ENCODE measurements at places on chromosomes 6 and 20.

DNA sequence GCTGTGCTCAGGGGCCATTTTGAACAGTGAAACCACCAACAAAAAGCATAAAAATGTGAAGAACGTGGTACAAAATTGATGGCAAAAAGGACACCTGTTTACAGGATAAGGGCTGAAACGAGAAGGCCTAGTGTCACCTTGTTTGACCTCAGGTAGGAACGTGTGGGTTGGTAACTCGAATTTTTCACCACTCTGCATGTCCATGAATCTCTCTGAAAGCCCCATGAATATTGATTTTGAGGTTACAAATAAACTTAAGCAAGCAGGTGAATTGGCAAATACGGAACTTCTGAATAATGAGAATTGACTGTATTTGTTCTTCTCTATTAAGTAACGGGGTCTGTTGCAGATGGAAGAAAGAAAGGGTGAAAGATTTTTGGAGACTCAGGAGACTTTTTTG, 59.6 kb upstream of the EDN1 start:
- no peak for DNase-seq

DNA sequence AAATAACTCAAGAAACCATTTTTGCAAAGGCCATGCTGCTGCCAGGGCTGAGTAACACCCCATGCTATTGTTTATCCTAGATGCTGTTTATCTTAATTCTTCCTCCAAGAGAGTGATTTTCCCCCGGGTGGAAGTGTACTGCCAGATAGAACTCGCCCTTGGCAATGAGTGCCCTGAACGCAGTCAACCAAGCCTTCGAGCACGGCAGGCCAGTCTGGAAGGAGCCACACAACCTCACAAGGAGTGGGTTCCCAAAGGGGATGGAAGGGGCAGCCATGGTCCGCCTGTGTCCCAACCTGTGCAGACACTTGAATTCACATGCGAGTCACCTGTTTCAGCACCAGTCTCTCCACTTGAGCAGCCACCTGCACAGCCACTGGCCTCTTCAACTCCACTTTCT, 31.9 kb downstream of the PNPLA1 start:
- no peak for DNase-seq

DNA sequence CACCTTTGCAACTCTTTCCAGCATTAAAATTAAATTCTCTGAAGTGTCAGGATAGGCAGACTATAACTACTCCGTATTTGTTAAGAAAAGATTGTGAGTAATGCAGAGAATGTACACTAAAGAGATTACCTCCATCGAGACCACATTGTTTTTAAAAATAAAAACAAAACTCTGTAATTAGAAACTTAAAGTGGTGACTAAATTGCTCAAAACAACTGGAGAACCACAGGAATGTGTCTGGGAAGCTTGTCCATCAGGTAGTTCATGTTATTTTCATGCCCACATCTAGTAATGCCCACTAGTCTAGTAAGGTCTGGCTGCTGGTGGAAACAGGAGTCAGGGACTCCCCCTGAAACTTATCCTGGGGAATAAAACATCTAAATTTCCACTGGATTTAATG, 103.0 kb upstream of the FOXQ1 start:
- DNase-seq, result no peak

DNA sequence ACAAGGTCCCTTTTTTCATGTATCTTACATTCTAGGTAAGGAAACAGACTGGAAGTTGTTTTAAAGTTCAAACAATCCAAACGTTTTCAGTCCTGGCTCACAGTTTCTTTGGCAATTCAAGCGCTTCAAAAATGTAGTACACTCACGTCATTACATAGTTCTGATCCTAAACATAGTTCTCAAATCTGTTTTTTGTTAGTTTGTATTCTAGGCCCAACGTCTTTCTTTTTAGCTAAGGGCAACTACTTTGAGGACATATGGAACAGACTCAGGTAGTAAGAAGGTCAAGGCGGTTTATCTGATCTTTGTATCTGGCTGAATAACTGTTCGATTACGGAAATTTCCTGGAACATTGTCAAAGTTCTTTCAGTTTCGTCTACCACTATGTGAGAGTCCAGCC, 36.9 kb upstream of the PLCB4 start:
- no peak for DNase-seq

GRCh38 chr6:43468748-43469681, 8.4 kb upstream of the TJAP1 start:
- DNase-seq, result no peak

- DNase-seq, result no peak
Observed at GRCh38 chr20:9301129-9302090, 213.0 kb upstream of the LAMP5 start.

- no peak for DNase-seq
Observed at GRCh38 chr6:3373597-3374203, 83.2 kb downstream of the SLC22A23 start.

DNA sequence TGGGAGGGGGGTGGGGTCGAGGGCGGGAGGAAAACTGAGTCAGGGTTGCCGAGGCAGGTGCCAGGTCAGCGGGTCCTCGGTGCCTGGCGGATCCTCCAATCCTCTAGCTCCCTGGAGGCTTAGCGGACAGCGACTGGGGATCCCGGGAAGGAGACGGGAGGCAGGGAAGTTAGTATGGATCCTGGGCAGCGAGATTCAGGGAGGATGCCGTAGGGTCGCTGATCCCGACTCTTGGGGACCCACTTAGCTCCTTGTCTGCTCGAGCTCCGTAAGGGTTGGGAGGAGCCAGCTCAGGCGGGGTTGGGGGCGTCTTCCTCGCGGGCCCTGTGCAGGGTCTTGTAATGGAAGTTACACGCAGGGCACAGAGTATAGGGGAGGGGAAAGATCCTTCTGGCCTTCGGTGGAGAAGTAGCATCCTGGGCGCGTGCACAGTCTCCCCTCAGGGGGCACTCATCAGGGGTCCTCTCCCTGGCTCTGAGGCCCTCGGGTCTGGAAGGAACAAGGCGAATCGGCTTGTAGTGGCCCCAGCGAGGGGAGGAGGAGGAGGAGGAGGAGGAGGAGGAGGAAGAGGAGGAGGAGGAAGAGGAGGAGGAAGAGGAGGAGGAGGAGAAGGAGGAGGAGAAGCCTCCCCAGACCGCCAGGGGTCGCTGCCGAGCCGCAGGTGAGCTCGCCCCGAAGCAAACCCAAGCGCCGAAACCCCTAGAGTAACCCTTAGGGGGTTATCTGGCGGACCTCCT, 6.4 kb upstream of the SLC12A5 start:
- DNase-seq, result no peak

DNA sequence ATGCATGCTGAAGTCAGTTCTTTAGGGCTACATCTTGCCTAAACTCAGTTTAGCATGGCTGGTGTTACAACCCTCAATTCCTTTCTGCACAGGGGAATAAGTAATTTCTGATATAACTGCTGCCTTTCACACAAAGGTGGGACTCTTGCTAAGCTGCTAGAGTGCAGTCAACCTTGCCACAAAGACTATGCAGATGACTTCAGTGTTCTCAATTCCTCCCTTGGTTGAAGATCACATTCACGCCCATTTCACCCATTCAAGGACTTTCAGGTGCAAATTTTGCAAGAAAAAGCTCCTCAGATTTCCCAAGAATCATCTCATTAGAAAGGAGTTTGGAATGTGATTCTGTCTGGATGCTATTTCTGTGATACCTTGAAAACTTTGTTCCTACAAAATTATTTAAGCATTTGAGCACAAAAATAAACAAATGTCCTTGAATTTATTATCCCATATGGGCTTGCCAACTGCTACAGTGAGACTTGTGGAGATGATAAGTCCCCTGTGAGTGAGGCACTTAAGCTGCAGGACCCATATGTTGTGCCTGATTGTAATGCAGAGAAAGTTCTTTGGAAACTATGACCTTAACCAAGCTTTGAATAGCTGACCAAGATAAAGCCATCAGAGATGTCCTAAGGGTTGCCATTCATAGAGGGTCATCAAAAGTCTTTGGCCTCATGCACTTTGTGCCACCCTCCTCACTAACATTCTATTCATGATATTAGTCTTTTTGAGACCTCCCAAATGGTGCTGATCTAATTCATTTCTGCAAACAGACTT, 111.8 kb downstream of the PLCB4 start:
- no peak for DNase-seq

Data from osteocyte (in vitro differentiated cells).